ENCODE measurements at places on chromosomes 13 and 19.

DNA sequence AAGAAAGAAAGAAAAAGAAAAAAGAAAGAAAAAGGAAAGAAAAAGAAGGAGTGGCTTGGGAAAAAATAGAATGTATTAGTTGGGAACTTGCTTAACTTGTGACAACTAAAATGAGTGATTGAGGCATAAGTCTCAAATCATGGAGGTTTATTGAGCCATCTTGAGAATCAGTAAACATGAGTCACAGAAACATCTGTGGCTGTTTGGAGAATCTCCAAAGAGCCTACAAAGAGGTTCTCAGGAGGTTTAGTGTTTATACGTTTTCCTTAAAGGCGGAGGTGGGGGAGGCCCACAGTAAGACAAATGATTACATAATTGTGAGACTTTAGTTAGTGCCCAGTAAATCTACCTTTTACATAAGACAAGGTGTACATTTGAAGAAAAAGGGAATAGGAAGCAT lies 38.6 kb downstream of the WDR87 start:
- DNase-seq, result no peak

- DNase-seq, result no peak
Observed at GRCh38 chr13:114009590-114010400, 35.9 kb upstream of the C13orf46 start.

GRCh38 chr13:52105841-52106240 lies 23.0 kb downstream of the NEK5 start:
- DNase-seq, result no peak

DNA sequence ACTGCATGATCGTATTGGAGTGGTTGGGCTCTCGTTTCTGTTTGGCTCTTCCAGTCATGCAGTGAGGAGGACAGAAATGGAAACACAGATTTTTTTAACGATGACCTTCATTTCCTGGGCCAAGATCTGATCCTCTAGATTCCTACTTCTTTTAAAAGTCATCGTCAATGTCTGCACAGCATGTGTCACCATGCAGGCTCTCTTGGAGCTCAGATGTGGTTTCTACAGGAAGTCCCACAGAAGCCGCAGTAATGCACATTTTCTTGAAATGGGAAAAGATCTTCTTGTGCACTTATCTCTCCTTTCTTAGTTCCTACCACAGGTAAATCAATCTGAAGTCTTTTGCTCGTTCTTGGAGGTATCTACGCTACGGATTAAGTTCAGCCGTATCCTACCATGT lies 626.9 kb downstream of the EFNB2 start:
- DNase-seq, result no peak

- DNase-seq, result no peak
Observed at GRCh38 chr19:35533201-35533821, at the start of gene GAPDHS. TSS of gene GAPDHS (plus strand) at chr19:35533456. CDS start at chr19:35533528, 72 bp downstream.

DNA sequence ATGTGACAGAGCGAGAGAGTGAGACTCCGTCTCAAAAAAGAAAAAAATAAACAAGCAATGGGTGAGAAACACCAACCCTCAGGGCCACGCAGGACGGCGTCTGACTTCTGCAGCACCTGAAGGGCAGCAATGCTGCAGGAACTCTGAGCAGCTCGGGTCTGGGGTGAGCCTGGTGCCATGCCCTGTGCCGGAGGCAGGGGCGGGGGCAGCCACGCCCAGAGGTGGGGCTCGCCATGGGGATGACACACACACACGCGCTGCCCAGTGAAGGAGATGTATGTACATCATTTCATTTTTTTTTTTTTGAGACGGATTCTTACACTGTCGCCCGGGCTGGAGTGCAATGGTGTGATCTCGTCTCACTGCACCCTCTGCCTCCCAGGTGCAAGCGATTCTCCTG lies 24.3 kb downstream of the GPX4 start:
- DNase-seq, result no peak

DNA sequence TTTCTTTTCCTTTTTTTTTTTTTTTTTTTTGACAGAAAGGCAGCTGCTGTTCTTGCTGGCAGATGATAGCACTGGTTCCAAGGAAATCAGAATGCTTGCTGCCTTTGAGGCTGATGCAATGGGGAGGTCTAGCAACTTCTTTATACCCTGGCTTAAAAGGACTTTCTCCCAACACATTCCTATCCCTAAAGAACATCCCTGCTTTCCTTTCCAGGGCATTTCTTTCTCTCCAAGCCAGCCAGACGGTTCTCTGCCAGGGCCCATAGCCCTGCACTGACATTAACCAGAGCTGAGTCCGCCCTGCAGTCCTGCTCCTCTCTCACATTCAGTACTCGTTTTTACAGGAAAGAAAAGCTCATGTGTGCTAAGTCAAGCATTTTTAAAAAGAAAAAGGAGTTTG lies 133.9 kb upstream of the WASF3 start:
- no peak for DNase-seq

- no peak for DNase-seq
Observed at GRCh38 chr19:21317821-21318220, 11.4 kb downstream of the ZNF708 start.

DNA sequence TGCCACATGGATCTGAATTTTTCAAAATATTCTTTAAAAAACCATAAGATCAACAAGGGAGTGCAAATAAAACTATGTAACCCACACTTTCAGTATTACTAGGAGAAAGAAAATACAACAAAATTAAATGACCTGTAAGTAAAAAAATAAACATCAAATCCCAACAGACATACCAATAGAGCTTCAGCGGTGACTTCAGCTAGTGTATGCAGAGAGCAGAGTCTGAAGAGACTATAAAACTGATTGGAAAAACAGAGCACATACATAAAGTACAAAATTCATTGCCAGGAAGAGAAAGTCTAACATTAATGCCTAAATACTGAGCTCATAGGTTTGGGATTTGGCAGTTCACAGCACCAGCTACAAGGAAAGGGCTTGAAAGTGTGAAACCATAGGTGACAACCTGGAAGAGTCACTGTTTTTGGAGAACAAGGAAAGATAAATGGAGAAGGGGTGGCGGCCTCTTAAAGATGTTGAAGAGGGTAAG lies 291.1 kb downstream of the LMO7 start:
- DNase-seq, result no peak
